ENCODE measurements at places on chromosomes 13 and 19. TPM values are rescaled to one million over a fixed set of nuclear protein-coding genes. Genes with fewer than 3 reads are reported as not detected.
A peak's percentile ranks its signal among the peaks of the same experiment; 100 is the strongest.

GRCh38 chr19:44367024-44367423 lies 10.5 kb upstream of the ZNF112 start:
- no peaks in the 10 kb centered on the region for H3K36me3 ChIP-seq
- no peaks in the 10 kb centered on the region for H3K4me1 ChIP-seq
- H3K27ac ChIP-seq, result no peak overlapping the region
- no peak for DNase-seq
- peaks cover 11% of the 10 kb centered on the region for H3K27me3 ChIP-seq
- H3K4me3 ChIP-seq, result no peak overlapping the region

GRCh38 chr13:95643936-95644598 lies 439 bp downstream of the DZIP1 start:
- peaks cover 33% of the 10 kb centered on the region for H3K4me1 ChIP-seq
- H3K4me3 ChIP-seq, result peak overlapping the region; percentile 83
- H3K27me3 ChIP-seq, result no peaks in the 10 kb centered on the region
- peak; percentile 93 for DNase-seq
- peak overlapping the region; percentile 73 for H3K27ac ChIP-seq

Gene NLRP11
- total RNA-seq, result not detected

Gene CCDC8
- 53.2 TPM for total RNA-seq

Gene ADM5
- 0.49 TPM for total RNA-seq

Gene C5AR2
- 0.34 TPM for total RNA-seq

DNA sequence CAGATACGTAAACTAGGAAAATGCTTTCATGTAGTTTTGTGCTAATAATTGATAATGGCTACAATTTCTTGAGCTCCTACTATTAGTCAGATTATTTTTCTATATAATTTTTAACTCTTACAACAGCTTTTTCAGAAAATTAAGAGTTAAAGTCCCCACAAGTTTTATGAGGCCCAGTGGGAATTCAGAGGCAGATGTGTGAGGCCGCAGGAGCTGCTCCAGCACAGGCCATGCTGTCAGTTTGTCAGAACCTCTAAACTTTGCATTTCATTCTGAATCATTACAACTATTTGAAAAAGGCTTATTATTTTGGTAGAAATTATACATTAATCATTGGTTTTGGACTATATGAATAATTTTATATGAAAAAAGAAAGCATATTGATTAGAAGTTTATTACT lies 370.8 kb downstream of the MYO16 start:
- H3K27me3 ChIP-seq, result no peaks in the 10 kb centered on the region
- no peaks in the 10 kb centered on the region for H3K36me3 ChIP-seq
- peaks cover 29% of the 10 kb centered on the region for H3K4me1 ChIP-seq
- no peak overlapping the region for H3K27ac ChIP-seq
- no peak for DNase-seq

DNA sequence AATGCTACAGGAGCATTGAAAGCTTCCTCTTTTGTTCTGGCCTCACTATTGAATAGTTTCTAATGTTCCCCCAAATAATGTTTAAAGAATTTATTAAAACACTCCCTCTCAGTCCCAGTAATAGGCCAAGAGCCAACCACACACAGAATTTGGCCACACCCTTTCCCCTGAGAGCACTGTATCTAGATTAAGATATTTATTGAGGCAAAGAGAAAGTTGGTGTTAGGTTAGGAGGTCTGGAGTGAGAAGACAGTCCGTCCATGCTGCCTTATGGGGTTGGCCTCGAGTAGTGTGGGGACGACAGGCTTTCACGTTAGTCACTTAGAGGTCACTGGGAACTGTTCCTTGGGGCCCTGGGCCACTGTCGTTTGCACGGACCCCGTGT lies 122.9 kb upstream of the RNF113B start:
- peaks cover 94% of the 10 kb centered on the region for H3K4me1 ChIP-seq
- no peaks in the 10 kb centered on the region for H3K36me3 ChIP-seq
- no peak for DNase-seq
- H3K4me3 ChIP-seq, result no peak overlapping the region
- H3K27me3 ChIP-seq, result no peaks in the 10 kb centered on the region
- H3K27ac ChIP-seq, result peak overlapping the region; percentile 93

Gene PRSS57
- not detected for total RNA-seq

DNA sequence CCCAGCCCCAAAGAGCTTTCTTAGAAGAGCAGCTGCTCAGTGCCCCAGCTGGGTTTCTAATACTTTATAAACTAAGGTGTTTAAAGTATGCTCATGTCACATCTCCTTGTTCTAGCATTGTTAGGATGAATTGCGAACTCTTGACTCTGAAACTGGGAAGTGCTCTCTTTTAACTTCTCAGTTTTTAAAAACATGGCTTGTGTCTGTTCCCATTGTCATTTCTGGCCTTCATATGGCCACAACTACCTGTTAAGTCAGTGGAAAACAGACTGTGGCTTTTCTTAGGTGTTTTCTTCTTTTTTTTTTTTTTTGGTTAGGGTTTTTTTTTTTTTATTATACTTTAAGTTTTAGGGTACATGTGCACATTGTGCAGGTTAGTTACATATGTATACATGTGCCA lies 164.7 kb downstream of the KCNRG start:
- no peaks in the 10 kb centered on the region for H3K36me3 ChIP-seq
- H3K27ac ChIP-seq, result no peak overlapping the region
- H3K27me3 ChIP-seq, result no peaks in the 10 kb centered on the region
- H3K4me1 ChIP-seq, result no peaks in the 10 kb centered on the region

Gene CIC
- total RNA-seq, result 101 TPM

DNA sequence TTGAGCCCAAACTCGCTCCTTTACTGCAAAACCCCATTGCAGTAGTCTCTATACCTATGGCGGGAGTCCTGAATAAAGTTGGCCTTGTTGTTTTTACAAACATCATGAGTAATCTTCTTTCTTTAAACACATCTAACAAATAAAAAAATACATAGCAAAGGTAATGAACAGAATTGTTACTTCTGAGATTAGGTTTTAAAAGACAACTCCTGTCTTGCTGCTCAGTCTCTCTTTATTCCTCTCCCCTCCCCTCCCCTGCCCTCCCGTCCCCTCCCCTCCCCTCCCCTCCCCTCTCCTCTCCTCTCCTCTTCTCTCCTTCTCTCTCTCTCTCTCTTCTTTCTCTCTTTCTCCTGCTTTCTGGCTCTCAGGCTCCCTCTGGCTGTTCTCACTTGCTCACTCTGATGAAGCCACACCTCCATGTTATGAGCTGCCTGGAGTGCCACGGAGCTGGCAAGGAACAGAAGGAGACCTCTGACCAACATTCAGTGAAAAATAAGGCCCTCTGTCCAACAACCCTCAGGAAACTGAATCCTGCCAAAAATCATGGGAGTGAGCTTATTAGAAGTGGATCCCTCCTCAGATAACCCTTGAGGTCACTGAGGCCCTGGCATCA lies 300.7 kb upstream of the MIR17HG start:
- H3K4me1 ChIP-seq, result no peaks in the 10 kb centered on the region
- no peaks in the 10 kb centered on the region for H3K36me3 ChIP-seq
- DNase-seq, result no peak
- no peak overlapping the region for H3K4me3 ChIP-seq
- no peaks in the 10 kb centered on the region for H3K27me3 ChIP-seq

DNA sequence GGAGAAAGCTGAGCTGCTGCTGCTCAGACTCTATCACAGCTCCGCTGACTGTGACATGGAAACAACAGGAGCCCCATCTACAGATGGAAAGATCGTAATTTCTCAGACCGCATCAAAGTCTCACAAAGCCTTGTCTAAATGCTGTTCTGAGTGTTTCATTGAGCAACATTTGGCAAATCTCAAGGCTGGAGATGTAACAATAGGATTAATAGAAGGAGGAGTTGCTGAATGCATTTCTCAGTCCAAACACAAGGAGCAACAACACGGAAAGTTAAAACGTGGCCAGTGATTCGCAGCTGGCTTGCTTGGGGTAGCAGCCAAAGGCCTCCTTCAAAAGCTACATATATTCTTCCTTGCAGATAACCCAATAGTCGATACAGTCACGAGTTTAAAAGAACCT lies 55.7 kb downstream of the MRPL57 start:
- H3K4me3 ChIP-seq, result no peak overlapping the region
- H3K27ac ChIP-seq, result no peak overlapping the region
- H3K4me1 ChIP-seq, result no peaks in the 10 kb centered on the region
- no peaks in the 10 kb centered on the region for H3K36me3 ChIP-seq
- H3K27me3 ChIP-seq, result peaks cover 9% of the 10 kb centered on the region

- no peaks in the 10 kb centered on the region for H3K36me3 ChIP-seq
- H3K27ac ChIP-seq, result peak overlapping the region; percentile 76
- H3K4me1 ChIP-seq, result peaks cover 25% of the 10 kb centered on the region
- H3K4me3 ChIP-seq, result no peak overlapping the region
Observed at GRCh38 chr13:43245374-43245964, 222.1 kb downstream of the DNAJC15 start.

DNA sequence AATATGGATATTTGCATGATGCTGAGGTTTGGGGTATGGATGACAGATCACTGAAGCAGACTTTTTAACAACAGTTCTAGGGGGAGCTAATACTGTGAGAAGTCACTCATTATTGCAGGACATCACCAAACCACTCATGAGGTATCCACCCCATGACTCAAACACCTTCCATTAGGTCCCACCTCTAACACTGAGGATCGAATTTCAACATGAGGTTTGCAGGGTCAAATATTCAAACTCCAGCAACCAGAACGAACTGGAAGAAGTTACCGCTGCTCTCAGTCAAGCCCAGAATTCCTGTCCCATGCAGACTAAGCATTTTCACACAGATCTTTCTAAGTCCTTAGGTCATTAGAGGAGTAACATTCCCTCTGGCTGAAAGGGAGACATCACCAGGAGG lies 758.9 kb downstream of the UQCRFS1 start:
- H3K4me3 ChIP-seq, result no peak overlapping the region
- DNase-seq, result no peak
- no peaks in the 10 kb centered on the region for H3K36me3 ChIP-seq
- H3K27ac ChIP-seq, result no peak overlapping the region
- peaks cover 14% of the 10 kb centered on the region for H3K27me3 ChIP-seq
